ENCODE measurements at places on chromosomes 5 and 9.

GRCh38 chr9:124017929-124018729 is 6.6 kb downstream of the LHX2 start:
- no peak for DNase-seq

GRCh38 chr9:129223551-129224208 is 45.6 kb upstream of the IER5L start:
- no peak for DNase-seq

- peak; percentile 10 for DNase-seq
Observed at GRCh38 chr5:166582416-166582815, 1709.0 kb upstream of the WWC1 start.

- DNase-seq, result no peak
Observed at GRCh38 chr9:92989561-92989960, 42.2 kb downstream of the FGD3 start.

GRCh38 chr9:20395651-20396050 is 226.6 kb downstream of the MLLT3 start:
- no peak for DNase-seq

- no peak for DNase-seq
Observed at GRCh38 chr9:110255463-110256379, 586 bp downstream of the TXN start.

GRCh38 chr9:97979788-97980478 is 3.2 kb upstream of the ANP32B start:
- no peak for DNase-seq
